CD4-positive, alpha-beta memory T cell (primary cell): ENCODE measurements at places on chromosomes 2 and 18. TPM values are rescaled to one million over a fixed set of nuclear protein-coding genes. Genes with fewer than 3 reads are reported as not detected.

DNA sequence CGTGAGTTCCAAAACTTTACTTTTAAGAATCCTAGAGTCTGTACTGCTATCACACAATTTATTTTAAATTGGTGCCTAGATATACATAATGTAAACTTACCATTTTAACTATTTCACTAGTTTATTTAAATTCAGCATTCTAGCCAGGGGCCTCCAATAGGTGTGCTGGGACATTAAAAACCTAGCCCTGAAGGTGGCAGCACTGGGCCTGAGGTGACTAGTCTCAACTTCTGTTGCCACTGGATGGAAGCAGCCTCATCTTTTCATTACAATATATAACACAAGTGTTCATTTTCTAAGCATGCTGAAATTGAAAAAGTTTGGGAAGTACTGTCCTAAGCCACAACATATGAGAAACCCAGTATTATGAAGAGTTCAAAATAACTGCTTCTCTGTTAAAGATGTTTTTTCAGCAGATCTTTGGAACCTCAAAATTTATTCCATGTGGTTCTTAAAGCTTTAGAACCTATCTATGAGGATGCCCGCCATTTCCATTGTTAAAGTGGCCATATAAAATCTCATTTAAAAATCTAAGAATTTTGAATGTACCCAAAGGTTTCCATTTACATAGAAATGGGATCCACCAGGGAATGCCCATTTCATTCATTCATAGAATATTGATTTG lies 2.9 kb upstream of the RBBP8 start:
- peak; percentile 75 for DNase-seq

DNA sequence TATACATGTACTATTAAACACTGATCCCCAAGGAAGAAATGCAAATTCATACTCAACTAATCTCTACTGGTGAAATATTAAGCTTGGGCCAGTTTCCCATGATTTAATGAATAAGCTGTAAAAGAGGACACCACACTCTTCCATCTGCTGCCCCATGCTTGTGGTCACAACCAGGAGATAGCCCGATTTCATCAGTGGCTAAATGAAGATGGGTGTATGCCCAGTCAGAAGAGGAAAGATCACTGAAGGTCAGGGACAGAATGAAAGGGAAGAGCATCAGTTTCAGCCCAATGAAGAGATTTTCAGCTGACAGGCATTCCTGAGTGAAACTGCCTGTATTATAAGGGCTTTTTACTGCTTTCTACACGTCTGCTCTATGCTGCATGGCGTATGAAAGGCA lies 103.5 kb downstream of the KCNS3 start:
- DNase-seq, result no peak

- no peak for DNase-seq
These were observed 78.5 kb downstream of the TPO start for GRCh38 chr2:1491751-1492150.

DNA sequence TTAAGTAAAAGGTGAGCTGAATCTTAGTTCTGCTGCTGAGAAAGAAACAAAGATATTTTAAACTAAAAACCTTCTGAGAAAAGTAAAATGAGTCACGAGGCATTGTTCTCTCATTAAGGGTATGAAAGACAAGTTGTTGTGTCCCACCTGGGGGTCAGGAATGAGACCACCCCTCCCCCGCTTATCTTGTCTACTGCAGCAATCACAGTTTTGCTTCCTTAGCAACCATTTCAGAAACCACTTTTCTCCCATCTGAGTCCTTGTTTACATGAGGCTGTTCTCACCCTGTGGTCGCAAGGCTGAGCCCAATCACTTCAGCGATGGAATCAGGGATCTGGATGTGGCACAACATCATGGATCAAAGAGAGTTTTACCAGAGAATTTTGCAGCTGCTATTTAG lies 377.6 kb upstream of the NETO1 start:
- no peak for DNase-seq

DNA sequence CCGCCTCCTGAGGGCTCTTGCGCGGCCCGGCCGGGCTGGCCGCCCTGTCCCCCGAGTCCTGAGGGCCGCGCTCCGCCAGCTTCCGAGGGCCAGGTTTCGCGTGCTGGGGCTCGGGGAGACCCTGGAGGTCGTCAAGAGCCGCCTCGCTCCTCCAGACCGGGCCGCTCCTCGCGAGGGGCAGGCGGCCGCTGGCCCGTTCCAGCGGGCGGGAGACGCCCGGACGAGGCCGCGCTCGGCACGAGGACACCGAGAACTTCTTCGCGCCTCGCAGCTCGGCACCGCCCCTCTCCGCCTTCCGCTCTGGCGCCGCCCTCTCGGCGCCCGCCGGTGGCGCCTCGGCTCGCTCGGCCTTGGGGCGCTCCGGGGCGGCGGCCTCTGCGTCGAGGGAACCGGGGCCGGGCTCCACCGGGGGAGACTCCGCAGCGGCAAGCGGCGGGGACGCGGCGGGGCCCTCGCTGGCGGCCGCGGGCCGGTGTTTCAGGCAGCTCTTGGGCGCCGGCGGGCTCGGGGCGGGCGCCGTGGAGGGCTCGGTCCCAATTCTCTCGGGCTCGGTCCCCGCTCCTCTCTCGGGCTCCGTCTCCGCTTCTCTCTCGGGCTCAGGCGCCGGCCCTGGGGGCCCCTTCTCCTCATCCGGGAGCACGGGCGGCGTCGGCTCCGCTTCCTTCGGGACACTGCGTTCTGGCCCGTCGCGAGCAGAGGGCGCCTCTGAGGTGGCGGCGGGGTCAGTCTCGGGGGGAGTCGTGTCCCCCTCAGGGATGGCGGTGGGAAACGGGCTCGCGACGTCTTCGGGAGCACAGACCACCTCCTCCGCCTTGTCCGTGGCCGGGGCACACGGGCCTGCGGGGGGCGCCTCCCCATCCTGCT lies 91.6 kb upstream of the MGAT4A start:
- peak; percentile 69 for DNase-seq

DNA sequence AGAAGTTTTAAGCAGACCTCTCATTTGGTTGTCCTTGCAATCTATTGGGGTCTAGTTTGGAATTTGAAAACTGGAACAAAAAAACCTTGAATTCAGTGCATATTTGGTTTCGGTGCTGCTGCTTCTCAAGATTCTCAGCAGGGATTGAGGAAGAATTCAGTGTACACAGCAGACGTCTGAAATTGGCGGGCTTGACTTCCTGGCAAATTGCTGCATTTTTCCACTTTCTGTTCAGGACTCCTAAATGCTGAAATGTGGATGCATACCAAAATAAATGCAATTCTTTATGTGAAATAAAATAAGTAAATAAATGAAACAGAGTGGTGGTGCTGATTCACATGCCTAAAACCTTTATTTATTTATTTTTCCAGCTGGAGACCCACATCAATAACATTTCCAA lies 332.4 kb upstream of the KYNU start:
- no peak for DNase-seq

GRCh38 chr2:128610496-128610895 lies 291.8 kb upstream of the HS6ST1 start:
- DNase-seq, result no peak

DNA sequence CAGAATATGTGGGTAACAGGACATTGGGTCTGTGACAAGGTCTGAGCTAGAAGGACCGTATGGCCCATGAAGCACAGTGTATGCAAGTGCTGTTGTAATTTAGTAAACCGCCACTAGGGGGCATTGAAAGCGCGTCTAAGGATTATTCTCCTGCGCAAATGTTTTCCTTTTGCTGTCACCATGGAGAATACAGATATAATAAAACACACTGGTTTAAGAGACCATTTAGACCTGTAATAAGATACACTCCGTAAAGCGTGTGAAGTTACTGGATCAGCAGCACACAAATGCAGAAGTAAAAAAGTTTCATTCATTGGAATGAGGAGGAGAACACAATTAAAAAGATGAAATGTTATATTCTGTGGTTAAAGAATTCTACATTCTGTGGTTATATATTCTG lies 272.4 kb downstream of the AGAP1 start:
- DNase-seq, result no peak

DNA sequence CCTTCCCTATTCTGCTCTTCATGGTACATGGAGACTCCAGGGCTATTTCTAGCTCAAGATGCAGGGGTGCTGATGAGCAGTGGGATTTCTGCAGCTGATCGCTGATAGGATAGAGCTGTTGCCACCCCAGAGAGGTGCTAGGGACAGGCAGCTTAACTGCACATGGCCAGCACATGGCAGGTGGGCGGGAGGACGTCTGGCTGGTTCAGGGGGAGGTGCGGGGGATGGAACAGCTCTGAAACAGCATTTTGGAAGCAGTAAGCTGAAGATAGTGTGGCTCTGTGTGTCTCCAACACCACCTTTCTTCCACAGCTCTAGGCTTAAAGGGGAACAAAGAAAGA lies 151.9 kb upstream of the PELI1 start:
- no peak for DNase-seq

GRCh38 chr2:110881908-110882307 lies 149.5 kb downstream of the ACOXL start:
- DNase-seq, result no peak

GRCh38 chr18:68387246-68387645 lies 327.7 kb downstream of the TMX3 start:
- no peak for DNase-seq

DNA sequence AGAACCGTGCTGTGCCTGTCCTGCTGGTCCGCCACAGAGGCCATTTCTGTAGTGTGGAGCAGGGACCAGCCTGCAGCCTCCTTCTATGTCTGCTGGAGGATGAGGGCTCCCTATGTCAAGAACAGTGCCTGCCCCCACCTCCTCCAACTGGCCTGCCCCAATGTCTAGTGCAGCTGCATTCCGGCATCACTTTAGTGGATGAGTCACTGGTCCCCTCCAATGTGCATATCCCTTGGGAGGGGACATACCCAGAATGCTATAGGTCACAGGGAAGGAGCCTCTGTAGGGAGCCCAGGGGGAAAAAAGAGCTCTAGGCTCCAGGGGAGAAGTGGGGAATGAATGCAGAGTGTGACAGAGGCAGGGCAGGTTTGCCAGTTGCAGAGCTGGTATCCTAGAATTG lies 219.6 kb downstream of the CELF4 start:
- DNase-seq, result no peak

GRCh38 chr18:58005885-58006523 lies 38.0 kb upstream of the NEDD4L start:
- DNase-seq, result no peak

DNA sequence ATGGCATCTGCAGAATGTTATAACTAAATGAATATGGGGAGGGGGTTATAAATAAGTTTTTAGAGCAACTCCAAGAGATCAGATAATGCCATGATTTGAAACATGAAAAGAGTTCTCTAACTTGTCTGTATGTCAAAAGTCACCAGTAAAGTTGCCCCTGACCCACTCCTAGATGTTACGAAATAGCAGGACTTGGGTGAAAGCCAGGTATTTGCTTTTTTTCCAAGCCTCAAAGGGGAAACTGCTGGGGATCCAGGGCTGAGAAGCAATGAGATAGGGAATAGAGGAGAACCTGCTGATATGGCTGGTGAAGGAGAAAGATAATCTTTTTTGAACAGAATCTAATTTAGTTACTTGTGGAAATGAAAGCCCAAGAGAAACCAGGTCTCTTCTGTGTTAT lies 191.5 kb upstream of the CDH20 start:
- DNase-seq, result no peak

- no peak for DNase-seq
These were observed 795 bp downstream of the ANKRD39 start for GRCh38 chr2:96856776-96857666.

DNA sequence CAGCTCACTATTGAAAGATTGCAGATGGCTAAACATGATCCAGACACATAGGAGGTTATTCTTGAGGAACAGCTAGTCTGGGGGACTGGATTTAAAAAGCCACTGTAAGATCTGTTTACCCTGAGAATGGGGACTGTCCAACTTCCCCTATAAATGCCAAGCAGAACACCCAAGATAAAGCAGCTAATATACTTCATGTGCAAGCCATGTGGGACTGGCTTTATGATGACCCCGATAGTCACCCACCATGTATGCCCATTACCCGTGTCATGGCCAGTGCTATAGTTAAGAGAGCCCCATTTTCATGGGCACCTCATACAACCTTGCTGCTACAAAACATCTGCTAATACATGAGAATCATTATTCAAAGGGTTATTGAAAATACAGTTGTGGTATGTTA lies 16.0 kb downstream of the YPEL5 start:
- DNase-seq, result peak; percentile 27

- DNase-seq, result no peak
These were observed 22.7 kb downstream of the RUFY4 start for GRCh38 chr2:218091746-218092145.

DNA sequence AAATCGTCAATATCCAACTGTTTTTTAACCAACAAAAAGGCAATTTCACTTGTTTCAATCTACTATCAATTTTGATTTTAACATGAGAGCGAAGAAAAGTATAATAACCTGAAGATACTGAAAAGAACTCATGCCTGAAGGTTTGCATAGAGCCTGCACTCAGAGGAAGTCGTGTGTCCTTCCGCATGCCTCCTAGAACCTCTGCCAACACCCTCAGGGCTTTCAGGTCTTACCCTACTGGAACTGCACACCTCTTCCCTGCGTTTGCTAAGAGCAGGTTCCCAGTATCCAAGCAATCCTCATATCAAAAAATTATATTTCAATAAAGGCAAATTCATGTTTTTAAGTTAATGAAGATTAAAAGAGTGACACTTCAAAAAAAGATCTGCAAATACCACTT lies 74.7 kb downstream of the PIAS2 start:
- no peak for DNase-seq

GRCh38 chr2:117745537-117745936 lies 69.0 kb upstream of the DDX18 start:
- DNase-seq, result no peak

- DNase-seq, result no peak
These were observed 10.0 kb upstream of the GPR55 start for GRCh38 chr2:230935130-230935430.

- no peak for DNase-seq
These were observed 63.3 kb downstream of the LPIN1 start for GRCh38 chr2:11809586-11810236.

DNA sequence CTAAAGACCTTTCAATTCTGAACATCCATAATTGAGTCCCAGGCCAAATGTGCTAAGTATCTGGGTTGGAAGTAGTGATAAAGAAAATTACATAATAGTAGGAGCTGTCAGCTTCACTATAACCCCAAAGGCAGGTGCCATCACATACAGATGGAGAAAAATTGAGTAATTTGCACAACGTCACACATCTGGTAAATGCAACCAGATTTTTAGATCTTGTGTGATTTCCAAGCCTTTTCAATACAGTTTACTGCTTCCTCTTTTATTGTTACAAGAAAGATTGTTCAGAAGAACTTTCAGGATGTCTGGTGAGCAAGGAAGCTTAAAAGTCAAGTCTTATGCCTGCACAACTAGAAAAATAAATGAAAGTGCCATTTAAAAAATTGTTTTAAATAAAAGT lies 62.3 kb downstream of the UBE2E3 start:
- no peak for DNase-seq

GRCh38 chr2:142769761-142770160 lies 107.7 kb upstream of the KYNU start:
- DNase-seq, result no peak

The ASAP2 gene
- not detected for total RNA-seq

The CNDP1 gene
- not detected for total RNA-seq

The DSG1 gene
- not detected for total RNA-seq

The CTAGE1 gene
- total RNA-seq, result not detected

The SLC19A3 gene
- total RNA-seq, result not detected

The PLEK gene
- total RNA-seq, result 10.7 TPM

The RPIA gene
- total RNA-seq, result 23.2 TPM
